ENCODE measurements at places on chromosomes 12 and 14.
A peak's percentile ranks its signal among the peaks of the same experiment; 100 is the strongest.

GRCh38 chr12:122022393-122023338 is 982 bp downstream of the BCL7A start:
- DNase-seq: peak; percentile 25

GRCh38 chr14:105530285-105531087 is 4.1 kb downstream of the TMEM121 start:
- DNase-seq: no peak

DNA sequence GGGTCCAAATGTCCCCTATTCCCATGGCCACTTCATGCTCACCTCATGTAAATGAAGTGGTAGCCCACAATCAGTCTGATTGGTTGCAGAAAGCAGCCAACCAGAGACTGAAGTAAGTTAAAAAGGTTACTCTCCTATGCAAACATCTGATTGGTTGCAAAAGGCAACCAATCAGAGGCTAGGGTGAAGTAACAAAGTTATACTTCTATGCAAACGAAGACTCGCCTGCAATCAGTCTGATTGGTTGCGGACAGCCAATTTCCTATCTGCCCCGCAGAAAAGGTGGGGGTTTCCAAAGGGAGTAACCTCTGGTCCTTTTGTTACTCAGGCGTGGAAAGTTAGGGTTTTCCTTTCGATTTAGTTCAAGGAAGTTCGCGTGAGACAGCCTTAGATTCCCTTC is 208.1 kb upstream of the NEDD1 start:
- DNase-seq: no peak

DNA sequence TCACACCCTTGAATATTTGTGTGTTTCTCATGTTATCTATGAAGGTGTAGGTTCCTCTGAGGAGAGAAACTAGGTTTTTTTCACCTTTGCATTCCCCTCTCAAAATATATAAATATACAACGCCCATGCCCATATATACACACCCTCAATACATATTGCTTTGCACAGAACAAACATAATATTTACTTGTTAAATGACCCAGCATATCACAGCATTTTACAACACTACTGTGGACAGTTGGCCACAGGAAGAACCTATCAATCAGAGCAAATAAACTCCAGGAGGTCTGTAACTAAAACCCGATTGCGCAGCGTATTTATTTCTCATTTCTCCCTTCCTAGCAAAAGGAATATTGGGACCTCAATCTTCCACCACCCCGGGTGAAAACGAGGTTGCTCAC is 196.0 kb downstream of the SLC5A8 start:
- DNase-seq: no peak

DNA sequence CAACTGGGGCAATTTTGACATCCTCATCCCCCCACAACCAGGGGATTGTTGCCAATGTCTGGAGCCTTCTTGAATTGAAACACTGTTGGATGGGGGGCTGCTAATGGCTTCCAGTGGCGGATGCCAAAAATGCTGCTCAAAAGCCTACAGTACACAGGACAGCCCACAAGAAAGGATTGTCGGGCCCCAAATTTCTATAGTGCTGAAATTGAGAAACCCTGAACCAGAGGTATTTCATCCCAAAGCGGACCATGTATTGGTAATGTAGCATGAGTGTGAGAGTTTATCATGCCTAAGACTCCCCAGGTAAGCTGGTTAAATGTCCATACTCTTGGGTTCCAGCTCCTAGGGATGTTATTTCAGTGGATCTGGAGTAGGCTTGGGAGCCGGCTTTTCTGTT is 544.0 kb downstream of the BCL11B start:
- no peak for DNase-seq

GRCh38 chr12:19739195-19739776 is 300.0 kb downstream of the AEBP2 start:
- peak; percentile 84 for DNase-seq

DNA sequence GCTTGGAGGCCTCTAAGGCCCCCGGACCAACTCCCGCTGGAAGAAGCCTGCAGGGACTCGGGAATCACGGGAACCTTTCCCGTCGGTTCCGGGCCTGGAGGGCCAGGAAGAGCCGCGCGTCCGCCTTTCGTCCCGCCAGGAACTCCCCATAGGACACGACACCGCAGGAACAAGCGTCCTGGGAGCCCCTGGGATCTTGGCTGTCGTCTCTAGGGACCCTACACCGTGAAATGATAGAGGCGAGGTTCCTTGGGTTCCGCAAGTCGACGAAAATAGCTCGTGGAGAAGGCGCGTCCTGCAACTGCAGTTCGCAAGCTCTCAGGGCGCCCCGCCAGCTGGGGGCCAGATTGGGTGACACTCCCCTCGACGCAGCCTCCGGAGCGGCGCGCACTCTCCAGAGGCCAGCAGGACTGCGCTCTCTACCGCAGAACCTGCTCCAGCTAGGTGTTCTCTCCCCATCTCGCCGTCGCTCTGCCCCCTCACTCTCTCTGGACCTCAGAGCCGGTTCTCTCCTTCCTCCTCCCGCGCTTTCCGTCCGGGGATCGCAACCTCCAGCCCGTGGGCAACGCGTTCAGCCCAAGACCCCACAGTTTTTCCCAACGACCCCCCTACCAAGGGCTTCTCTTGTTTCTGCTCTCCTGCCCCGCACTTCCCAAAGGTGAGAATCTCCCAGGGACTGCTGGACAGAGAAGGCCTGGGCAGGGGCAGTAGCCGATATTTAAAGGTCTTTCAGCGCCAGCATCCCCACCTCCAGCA is 776 bp downstream of the BMP4 start:
- no peak for DNase-seq

DNA sequence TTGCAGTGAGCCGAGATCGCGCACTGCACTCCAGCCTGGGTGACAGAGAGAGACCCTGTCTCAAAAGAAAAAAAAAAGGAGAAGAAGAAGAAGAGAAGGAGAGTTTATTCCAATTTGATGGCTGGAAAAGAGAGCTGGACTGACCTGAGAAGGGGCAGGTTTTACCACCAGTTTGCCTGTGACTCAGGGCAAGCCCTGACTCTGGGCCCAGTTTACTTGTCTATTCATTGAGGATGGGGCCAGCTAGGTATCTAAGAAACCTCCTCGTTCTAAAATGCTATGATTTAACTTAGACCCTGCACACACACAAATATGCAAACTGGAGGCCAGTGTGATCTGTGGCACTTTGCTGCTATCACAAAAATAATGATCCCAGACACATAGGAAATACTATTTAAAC is 155.0 kb downstream of the FOXN3 start:
- no peak for DNase-seq

GRCh38 chr12:80830533-80831088 is 107.1 kb downstream of the LIN7A start:
- DNase-seq: no peak

GRCh38 chr12:64585104-64585503 is 25.2 kb upstream of the RASSF3 start:
- peak; percentile 52 for DNase-seq

GRCh38 chr14:99472937-99473336 is 7.7 kb downstream of the SETD3 start:
- no peak for DNase-seq

DNA sequence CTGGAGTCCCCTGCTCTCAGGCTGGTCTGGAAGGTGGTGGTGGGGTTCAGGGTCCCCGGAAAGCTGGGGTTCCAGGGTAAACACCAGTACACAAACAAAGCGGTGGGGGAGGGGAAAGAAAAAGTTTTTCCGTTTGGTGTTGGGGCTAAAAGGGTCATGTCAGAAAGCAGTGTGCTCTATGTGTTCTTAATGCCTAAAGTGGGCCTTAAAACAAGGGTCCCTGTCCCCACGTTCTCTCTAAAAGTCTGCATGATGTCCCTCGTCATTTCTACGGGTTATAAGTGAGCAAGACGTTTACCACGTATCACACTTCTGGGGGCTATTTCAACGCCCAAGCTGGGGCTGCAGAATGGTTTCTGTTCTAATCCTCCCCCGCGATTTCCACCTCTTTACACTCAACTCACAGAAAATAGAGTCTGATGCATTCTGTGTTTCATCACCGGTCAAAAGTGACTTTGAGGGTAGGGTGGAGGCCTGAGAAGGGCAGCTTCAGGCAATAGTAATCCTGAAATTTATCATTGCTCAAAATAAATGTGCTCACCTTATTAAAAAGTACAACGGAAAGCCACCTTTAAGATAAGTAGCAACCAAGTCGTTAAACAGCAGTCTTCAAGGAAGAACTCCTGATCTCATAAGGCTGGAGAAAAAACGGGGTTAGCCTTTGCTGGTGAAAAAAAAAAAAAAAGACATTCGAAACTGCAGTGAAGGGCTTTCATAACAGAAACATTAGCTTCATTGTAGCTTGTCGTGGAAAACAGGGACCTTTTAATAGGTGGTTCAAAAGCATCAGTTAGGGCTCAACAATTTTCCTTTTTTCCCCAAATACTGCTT is 63.9 kb upstream of the PTGR2 start:
- DNase-seq: peak; percentile 79

- DNase-seq: no peak
Measured at GRCh38 chr14:36522347-36522971, 2.4 kb upstream of the NKX2-1 start.

DNA sequence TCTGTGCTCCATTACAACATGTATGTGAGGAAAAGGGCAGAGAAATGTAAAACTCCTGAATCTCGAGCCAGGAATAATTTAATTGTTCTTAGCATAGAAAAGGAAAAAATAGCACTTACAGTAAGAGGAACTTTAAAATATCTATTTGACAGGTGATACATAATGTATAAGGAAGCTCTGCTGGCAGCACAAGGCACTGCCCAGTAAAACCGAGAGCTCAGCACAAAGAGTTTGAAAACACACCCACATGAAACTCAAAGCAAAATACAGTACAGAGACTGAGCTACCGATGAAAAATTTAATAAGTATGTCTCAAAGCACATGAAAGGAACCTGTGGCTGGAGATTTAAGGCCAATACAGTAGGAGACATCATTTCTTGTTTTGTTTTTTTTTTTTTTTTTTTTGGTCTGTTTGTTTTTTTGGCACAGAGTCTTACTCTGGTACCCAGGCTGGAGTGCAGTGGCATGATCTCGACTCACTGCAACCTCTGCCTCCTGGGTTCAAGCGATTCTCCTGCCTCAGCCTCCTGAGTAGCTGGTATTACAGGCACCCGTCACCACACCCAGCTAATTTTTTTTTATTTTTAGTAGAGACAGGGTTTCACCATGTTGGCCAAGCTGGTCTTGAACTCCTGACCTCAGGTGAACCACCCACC is 19.2 kb downstream of the CLIP1 start:
- DNase-seq: peak; percentile 22

DNA sequence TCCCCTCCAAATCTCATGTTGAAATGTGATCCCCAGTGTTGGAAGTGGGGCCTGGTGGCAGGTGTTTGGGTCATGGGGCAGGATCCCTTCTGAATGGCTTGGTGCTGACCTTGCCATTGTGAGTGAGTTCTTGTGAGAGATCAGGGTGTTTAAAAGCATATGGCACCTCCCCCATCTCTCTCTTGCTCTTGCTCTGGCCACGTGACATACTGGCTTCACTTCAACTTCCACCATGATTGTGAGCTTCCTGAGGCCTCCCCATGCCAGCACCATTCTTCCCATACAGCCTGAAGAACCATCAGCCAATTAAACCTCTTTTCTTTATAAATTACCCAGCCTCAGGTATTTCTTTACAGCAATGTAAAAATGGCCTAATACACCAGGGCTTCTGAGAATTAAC is 79.8 kb upstream of the C14orf132 start:
- DNase-seq: no peak

DNA sequence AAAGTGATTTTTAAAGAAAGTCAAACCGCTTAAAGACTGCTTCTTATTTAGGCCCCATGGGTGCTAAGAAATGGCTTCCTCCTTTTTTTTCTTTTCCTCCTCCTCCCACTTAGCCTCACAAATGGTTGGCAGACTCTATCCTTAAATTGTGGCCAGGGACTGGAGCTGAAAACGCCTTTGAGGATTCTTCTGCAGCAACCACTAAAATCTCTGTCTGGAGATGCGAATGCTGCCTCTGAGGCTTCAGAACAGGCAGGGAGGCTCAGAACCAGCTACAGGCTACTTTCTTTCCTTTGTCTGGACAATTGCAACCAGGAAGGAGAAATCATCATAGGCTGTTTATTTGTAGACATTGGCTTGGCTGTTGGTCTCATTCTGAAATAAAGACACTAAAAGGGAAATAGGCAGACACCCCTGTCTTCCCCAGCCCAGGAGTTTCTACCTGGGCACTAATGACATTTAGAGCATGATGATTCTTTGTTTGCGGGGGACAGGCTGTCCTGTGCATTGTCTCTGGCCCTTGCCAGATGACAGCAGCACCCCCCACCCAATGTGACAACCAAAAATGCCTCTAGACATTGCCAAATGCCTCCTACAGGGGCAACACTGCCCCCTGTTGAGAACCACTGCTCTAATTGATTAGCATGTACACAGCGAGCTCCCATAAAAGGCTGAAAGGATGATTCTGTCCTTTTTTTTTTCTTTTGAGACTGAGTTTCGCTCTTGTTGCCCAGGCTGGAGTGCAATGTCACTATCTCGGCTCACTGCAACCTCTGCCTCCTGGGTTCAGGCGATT is 50.3 kb downstream of the MAP1LC3B2 start:
- DNase-seq: peak; percentile 46

- DNase-seq: peak; percentile 83
Measured at GRCh38 chr12:89893972-89894706, 185.5 kb upstream of the ATP2B1 start.

GRCh38 chr14:101355284-101355683 is 206.0 kb upstream of the DIO3 start:
- no peak for DNase-seq

GRCh38 chr14:74954232-74954946 is 1.0 kb downstream of the PGF start:
- DNase-seq: no peak

- no peak for DNase-seq
Measured at GRCh38 chr14:101819251-101819990, 57.9 kb downstream of the PPP2R5C start.

GRCh38 chr12:99136516-99136915 is 491.4 kb downstream of the APAF1 start:
- DNase-seq: no peak

DNA sequence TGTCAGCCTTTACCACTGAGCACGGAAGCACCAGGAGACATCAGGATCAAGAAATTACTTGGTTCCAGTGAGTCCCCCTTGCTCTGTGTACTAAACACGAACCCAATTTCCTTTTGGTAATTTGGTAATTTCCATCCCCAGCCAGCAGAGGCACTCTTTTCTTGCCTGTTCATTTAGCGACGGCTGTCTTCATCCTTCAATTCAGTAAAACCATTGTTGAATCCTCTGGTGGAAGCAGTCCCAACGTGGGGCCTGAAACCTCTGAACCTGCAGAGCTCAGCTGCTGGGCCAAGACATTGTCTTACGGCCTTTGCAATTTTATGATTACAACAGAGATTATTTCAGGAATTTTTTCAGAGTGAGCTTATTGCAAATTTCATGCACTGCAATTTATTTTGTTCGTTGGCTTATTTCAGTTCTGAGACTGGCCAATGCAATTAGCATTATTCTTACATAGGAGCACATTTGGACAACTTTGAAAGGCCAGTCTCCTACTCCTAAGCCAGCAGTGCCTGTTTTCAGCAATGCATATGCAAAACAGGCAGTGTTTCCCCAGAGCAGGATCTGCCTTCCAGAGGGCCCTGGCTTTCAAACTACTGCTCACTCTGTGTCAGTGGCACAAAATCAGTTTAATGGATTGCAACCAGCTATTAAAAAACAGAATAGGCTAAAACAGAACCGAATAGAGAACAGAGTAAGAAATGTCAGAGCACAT is 372.9 kb upstream of the TMEM132C start:
- DNase-seq: peak; percentile 2

Data from suppressor macrophage treated with lipopolysaccharide for 1 hour (primary cell).